ENCODE measurements at places on chromosomes 2 and 18. TPM values are rescaled to one million over a fixed set of nuclear protein-coding genes. Genes with fewer than 3 reads are reported as not detected.

DPP4 gene
- total RNA-seq, result 30.1 TPM

DNA sequence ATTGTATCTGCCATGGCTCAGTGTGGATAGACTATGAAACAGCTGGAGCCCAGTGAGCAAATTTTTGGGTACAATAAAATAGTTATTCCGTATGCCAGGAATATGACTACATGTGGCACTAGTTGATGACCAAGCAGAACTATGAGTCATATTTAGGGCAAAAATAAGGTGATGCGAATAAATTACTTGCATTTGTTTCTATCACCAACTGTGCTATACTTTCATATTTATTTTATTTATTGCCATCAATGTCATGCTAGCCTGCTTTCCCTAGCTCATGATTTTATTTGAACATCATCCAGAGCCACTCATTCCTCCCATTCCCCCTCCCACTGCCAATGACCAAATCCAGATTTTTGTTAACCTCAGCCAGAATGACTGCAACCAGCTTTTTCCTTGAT, 13.3 kb upstream of the FAP start:
- no peak overlapping the region for H3K27ac ChIP-seq
- H3K36me3 ChIP-seq, result no peaks in the 10 kb centered on the region
- no peaks in the 10 kb centered on the region for H3K27me3 ChIP-seq
- H3K4me3 ChIP-seq, result no peak overlapping the region

HS6ST1 gene
- total RNA-seq, result 19.1 TPM

- H3K4me3 ChIP-seq, result no peak overlapping the region
- H3K27ac ChIP-seq, result peak overlapping the region; percentile 69
- DNase-seq, result no peak
- no peaks in the 10 kb centered on the region for H3K27me3 ChIP-seq
- peaks cover 3% of the 10 kb centered on the region for H3K4me1 ChIP-seq
- peaks cover 8% of the 10 kb centered on the region for H3K36me3 ChIP-seq
These were observed 46.9 kb downstream of the DNMT3A start for GRCh38 chr2:25294573-25295462.

GRCh38 chr2:181305301-181306123, 151.7 kb upstream of the ITGA4 start:
- H3K36me3 ChIP-seq, result no peaks in the 10 kb centered on the region
- H3K27ac ChIP-seq, result peak overlapping the region; percentile 16
- no peaks in the 10 kb centered on the region for H3K4me1 ChIP-seq

- no peaks in the 10 kb centered on the region for H3K27me3 ChIP-seq
- DNase-seq, result no peak
- H3K36me3 ChIP-seq, result no peaks in the 10 kb centered on the region
- no peak overlapping the region for H3K4me3 ChIP-seq
- H3K4me1 ChIP-seq, result no peaks in the 10 kb centered on the region
These were observed 750.8 kb upstream of the ID2 start for GRCh38 chr2:7930800-7931635.

MC2R gene
- total RNA-seq, result not detected

- H3K27ac ChIP-seq, result no peak overlapping the region
- no peaks in the 10 kb centered on the region for H3K36me3 ChIP-seq
- H3K4me3 ChIP-seq, result no peak overlapping the region
- DNase-seq, result no peak
- H3K27me3 ChIP-seq, result no peaks in the 10 kb centered on the region
- H3K4me1 ChIP-seq, result peaks cover 2% of the 10 kb centered on the region
These were observed 4.5 kb downstream of the RTN4 start for GRCh38 chr2:55045780-55046179.

- no peak for DNase-seq
- no peaks in the 10 kb centered on the region for H3K27me3 ChIP-seq
- H3K4me3 ChIP-seq, result no peak overlapping the region
These were observed 732.4 kb downstream of the RNF144A start for GRCh38 chr2:7649461-7650228.

DNA sequence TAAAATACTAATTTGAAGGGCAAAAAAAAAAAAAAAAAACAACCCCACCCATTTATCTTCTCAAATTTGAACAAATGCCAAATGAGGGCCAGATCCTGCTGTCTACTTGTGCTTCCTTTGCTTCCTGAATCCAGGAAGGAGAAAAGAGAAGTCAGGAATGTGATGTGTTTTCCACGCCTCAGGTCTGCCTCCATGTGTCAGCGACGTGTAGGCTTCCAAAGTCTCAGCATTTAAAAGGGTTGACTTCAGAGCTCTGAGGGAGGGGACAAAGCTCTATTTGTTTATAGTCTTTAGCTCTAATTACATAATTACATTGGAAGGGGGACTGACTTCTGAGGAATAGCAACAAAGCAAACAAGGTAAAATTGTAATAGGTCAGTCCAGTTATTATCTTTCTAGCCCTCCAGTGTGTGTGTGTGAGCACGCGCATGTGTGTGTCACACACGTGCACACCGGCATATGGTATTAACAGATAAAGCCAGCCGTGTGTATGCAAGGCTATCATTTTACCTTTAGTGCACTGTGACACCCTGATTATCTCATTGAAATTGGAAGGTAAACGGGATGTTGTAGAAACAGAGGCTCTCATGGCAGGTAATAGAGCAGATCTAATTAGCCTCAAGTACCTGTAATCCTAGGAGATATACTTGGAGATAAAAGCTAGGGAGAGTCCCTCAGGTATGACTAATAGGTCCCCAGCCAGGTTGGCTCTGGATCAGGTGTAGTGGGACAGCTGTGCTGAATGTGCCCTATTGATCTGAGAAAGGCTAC, 911.4 kb upstream of the ZEB2 start:
- no peaks in the 10 kb centered on the region for H3K36me3 ChIP-seq
- no peak overlapping the region for H3K4me3 ChIP-seq
- H3K27ac ChIP-seq, result no peak overlapping the region
- H3K4me1 ChIP-seq, result no peaks in the 10 kb centered on the region
- DNase-seq, result no peak

- H3K27me3 ChIP-seq, result no peaks in the 10 kb centered on the region
- H3K4me3 ChIP-seq, result no peak overlapping the region
- H3K36me3 ChIP-seq, result no peaks in the 10 kb centered on the region
- no peaks in the 10 kb centered on the region for H3K4me1 ChIP-seq
These were observed 218.3 kb downstream of the HAUS1 start for GRCh38 chr18:46322411-46322891.

DNA sequence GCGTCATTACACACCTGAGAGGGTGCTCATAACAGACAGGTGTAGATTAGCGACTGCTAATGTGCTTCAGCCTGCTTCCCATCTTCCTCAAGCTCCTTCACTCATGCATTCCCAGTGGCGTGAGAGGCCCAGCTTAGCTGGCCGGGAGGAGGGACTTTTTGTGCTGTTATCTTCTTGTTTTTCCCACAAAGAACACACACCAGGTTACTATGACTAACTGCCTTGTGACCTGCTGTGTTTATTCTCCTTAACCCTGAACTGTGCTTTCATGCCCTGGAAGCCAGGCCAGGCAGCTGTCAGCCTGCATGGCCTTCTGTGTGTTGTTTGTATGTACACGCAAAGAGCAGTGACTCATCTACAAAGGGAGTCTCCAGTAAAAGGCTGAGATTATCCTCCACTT, 143.8 kb downstream of the PIEZO2 start:
- H3K27me3 ChIP-seq, result no peaks in the 10 kb centered on the region
- peak overlapping the region; percentile 77 for H3K27ac ChIP-seq
- no peaks in the 10 kb centered on the region for H3K36me3 ChIP-seq

ORC4 gene
- 28.1 TPM for total RNA-seq

MTLN gene
- 46.2 TPM for total RNA-seq

SCYGR7 gene
- total RNA-seq, result not detected

DNA sequence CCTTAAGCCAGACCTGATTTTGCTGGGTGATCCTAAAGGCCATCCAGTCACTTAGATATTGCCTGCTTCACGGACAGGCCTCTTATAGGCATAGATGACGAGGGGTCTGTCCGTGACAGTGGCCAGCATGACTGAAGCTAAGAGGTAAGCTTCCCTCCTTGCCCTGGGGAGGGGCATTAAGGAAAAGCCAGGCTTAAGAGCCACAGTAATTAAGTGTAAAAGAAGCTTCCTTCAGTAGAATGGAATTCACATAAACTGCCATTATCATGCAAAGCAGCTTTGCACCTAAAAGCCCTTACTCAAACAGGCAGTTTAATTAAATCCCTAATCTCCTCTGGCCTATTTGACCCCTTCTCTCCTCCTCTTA, 99.4 kb upstream of the PKDCC start:
- no peaks in the 10 kb centered on the region for H3K36me3 ChIP-seq
- H3K4me1 ChIP-seq, result no peaks in the 10 kb centered on the region
- no peak overlapping the region for H3K4me3 ChIP-seq
- DNase-seq, result no peak
- H3K27ac ChIP-seq, result no peak overlapping the region

DNA sequence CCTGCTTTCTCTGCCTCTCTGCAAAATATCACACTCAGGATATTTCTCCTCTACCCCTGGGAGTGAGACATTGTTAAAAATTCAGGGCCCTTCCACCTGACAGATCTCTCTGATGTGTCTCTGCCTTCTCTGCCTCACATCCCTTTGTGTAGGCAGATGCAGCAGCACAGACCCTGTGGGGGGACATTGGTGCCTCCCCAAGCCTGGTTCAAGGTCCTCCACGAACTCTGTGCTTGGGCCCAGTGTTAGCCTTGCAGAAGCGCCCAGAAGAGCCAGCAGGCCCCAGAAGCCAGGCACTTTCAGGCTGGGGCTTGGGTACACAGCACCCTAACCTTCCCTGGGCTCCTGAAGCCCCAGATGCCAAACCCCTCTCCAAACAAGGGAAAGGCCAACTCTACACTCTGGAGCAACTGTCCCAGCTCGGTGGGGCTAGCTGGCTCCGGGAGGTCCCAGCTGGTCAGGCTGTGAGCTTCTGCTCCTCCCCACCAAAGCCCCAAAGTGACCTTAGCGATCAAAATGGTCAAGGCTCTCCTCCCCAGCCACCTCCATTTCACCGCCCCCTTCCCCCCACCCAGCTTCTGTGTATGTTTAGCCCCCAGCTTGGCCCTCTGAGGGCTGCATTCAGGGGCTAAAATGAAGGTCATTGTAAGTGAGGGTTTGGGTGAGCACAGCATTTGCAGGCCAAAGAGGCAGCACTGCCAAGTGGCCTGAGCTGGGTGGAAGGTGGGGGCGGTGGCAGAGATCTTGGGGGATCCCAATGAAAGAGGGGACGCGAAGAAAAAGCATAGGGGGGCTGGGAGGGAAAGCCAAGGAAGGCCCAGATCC, 2.6 kb downstream of the HOXD9 start:
- no peak for DNase-seq
- no peak overlapping the region for H3K27ac ChIP-seq
- no peaks in the 10 kb centered on the region for H3K36me3 ChIP-seq
- no peak overlapping the region for H3K4me3 ChIP-seq
- H3K27me3 ChIP-seq, result peaks cover 27% of the 10 kb centered on the region

DNA sequence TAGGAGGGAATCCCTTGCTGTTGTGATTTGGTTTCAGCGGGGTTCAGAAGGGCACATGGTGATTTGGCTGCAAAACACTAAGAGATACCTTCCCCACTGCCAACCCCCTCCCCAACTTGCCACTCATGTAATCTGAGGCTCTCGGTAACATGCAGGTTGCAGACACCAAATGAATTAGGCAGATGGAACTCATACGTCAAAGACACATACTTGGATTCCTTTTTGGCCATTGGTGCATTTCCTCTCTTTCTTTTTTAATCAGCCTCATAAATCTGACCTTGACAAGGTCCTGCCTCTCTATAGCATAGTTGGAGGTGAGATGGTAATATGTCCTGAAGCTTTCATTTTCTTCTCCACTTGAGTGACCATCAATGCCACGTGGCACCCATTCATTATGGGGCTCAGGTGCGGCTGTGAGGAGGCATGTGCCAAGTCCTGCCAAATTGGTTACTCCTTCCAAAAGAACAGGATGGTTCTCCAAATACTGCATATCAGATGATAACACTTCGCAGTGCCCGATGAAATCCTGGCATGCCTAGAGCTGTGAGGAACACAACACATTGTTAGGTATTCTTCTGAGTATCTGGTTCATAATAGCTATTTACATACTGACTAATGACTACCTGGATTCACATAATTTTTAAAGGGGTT, 8.3 kb upstream of the TMEM178A start:
- no peak overlapping the region for H3K27ac ChIP-seq
- no peaks in the 10 kb centered on the region for H3K36me3 ChIP-seq

SNED1 gene
- total RNA-seq, result 0.65 TPM

- no peak overlapping the region for H3K27ac ChIP-seq
- no peak overlapping the region for H3K4me3 ChIP-seq
- DNase-seq, result no peak
- peaks cover 8% of the 10 kb centered on the region for H3K36me3 ChIP-seq
- H3K4me1 ChIP-seq, result no peaks in the 10 kb centered on the region
These were observed 31.9 kb downstream of the NDUFA10 start for GRCh38 chr2:239993291-239993690.

PIGN gene
- 20.6 TPM for total RNA-seq

- H3K4me3 ChIP-seq, result no peak overlapping the region
- H3K36me3 ChIP-seq, result no peaks in the 10 kb centered on the region
- no peaks in the 10 kb centered on the region for H3K4me1 ChIP-seq
- no peak for DNase-seq
- no peak overlapping the region for H3K27ac ChIP-seq
These were observed 992.7 kb downstream of the TMEM182 start for GRCh38 chr2:103754530-103754929.

CDKL4 gene
- 1.1 TPM for total RNA-seq

ANKMY1 gene
- total RNA-seq, result 12.8 TPM

GPR39 gene
- total RNA-seq, result 2.2 TPM

- no peaks in the 10 kb centered on the region for H3K36me3 ChIP-seq
- H3K27ac ChIP-seq, result no peak overlapping the region
- H3K4me3 ChIP-seq, result no peak overlapping the region
- no peaks in the 10 kb centered on the region for H3K27me3 ChIP-seq
- no peak for DNase-seq
These were observed 480.3 kb upstream of the TNP1 start for GRCh38 chr2:217340176-217340575.

DNA sequence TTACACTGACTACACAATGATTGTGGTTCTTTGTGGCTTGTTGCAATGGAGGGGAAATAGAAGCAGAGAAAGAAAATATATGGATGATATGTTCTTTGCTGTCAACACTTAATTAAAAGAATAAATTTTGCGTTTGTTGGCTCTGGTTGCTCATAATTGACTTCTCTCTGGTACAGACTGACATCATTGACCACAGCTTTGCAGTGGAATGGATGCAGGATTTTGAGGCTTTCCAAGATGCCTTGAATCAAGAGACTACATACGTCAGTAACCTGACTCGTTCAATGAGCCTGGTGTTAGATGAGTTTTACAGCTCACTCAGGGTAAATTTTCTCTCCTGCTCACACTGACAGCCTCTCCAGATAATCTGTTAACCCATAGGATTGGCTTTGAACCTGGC, 9.9 kb downstream of the GPN1 start:
- peaks cover 65% of the 10 kb centered on the region for H3K36me3 ChIP-seq
- no peaks in the 10 kb centered on the region for H3K27me3 ChIP-seq
- no peaks in the 10 kb centered on the region for H3K4me1 ChIP-seq
- H3K27ac ChIP-seq, result no peak overlapping the region
- no peak overlapping the region for H3K4me3 ChIP-seq

LYG2 gene
- not detected for total RNA-seq
